Kidney (tissue), 22 donors: ENCODE measurements at places on chromosomes 2 and 18.

DNA sequence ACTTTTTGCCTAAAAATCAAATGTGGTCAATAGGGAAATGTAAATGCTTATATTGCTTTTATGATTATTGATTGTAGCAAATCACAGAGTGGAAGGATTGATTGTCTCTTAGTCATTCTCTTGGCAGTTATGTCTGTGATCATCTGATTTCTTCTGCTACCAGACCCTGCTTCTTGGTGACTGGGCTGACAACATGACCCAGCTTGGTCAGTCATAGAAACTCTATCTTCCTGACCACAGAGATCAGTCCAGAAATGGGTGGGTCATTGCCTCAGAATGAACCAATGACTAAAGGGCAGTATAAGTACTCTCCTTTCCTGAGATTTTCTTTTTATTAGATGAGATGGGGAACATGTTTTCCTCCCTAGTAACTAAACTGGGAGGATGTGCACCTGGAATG lies 87.6 kb downstream of the MAIP1 start:
- DNase-seq: no peak

DNA sequence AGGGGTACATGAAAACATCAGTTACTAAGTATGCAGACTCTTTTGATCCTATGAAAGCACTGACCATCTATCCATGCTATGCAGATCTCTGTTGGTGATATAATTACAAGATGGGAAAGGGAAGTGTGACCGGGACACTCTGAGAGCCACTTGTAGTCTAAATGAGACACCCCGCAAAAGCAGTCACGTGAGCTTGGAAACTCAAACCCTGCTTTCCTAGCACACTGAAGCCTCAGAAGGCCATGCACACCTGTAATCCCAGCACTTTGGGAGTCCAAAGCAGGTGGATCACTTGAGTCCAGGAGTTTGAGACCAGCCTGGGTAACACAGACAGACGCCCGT lies 137.5 kb downstream of the INO80D start:
- DNase-seq: no peak

- no peak for DNase-seq
Measured at GRCh38 chr2:65658881-65659280, 226.5 kb upstream of the SPRED2 start.

DNA sequence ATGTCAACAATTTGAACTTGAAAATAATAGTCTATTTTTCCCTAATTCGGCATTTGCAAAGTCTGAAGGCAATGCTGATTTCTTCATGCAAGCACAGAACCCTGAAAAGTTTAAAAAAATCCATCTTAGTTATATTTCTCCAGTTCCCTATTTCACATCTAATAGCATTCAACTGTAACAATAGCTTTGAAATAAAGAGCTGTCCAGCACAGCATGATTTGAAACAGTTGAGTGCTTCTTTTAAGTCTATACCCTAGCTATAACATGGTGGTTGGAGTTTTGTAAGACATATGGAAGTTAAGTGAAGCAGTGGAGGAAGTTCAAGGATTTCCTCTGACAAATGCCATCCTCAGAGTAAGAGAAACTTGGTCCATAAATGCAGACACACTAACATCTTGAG lies 691.9 kb downstream of the ERBB4 start:
- DNase-seq: no peak

DNA sequence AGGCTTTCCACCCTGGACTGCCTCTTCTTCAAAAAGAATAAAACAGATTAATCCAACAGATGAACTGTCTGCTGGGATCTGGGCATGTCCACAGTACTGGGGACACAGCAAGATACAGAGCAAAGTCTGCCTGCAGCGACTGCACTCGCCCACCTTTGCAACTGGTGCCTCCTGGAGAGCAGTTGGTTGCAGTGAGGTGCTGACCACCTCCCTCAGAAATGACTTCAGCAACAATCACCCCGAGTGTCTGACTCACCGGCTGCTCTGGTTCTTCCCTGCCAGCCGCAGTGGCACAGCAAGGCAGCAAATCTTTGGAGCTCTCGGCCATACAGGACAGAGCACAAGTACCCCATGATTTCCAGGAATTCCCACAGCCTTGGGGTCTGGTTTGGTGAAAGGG lies 179.7 kb downstream of the ANAPC1 start:
- peak; percentile 26 for DNase-seq

- DNase-seq: no peak
Measured at GRCh38 chr2:105795575-105795934, 50.8 kb downstream of the NCK2 start.

- DNase-seq: peak; percentile 45
Measured at GRCh38 chr2:12596771-12597170, 120.0 kb upstream of the TRIB2 start.

DNA sequence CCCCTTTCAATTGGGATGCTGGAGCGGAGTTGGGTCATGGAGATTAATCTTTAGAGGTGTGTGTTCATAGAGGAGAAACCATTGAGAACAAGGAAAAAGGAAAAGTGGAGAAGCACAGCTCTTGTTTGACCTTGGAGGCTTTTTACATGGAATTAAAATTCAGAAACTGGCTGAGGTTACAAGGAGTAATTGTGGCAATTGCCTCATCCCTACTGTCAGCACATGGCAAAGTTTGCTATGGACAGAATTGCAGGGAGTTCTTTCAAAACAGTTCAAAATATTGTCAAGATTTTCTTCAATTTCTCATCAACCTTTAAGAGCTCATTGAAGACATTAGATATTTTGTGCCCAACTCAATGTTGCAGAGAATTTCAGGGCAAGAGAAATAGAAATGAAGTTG lies 232.7 kb downstream of the SLC8A1 start:
- DNase-seq: no peak

DNA sequence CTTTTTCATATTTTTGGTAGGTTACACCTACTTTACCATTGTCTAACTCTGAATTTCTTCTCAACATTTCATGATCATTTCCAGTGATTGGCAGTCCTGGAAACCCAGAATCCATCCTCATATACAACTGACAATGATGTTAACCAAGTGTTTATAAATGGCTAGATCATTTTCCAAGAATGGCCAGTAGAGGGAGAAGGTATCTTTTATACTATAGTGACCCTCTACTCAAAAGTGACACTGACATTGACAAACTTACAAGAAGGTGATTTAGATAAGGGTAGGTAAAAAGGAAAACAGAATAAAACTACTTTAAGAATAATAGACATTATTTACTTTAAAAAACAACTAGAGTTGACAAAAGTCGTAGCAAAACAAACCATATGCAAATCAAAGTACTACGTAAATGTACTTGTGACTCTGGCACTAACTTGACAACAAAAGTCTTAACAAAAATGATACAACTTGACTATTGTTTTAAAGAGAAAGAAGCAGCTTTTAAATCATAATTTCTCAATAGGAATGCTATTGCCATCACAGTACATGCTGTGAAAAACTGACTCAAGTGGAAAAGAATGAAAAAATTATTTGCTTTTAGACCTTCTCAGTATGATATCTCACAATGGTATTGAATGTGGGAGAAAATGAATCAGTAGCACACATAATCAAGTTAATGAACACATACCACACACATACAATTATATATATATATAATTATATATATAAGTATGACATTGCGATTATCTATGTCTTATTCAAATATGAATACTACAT lies 76.6 kb upstream of the GRB14 start:
- no peak for DNase-seq

DNA sequence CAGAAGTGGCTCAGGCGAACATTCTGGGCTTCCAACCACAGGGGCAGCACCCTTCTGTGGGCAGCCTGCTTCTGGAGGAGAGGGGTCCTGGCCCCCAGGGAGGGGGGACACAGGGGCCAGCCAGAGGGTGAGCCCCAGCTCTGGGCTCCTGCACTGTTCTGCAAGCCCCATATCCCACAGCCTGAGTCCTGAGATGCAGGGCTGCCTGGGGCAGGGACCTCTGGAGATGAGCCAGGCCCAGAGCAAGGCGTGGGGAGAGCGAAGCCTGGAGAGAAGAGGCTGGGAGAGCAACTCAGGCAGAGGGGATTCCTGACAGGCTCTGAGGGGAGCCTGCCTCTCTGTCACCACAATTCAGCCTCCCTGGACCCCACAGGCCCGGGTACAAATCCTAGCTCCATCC lies 13.5 kb upstream of the PRSS56 start:
- peak; percentile 37 for DNase-seq

DNA sequence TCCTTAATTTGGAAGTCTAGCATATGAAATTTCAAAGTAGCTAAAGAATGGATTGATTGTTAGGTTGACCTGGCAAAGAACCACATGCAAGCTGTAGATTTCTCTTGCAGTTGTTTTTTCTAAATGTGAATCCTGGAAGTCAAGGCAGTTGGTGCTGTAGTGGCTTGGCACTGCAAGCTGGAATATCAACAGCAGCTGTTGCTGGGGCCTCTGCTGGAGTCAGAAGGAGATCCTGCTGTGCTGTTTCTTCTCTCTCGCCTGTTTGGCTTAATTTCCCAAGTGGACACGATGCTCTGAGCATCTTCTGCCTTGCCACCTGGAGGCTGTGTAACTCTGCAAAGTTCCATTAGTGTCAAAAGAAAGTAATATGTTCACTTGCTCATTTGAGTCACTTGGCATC lies 12.6 kb downstream of the PIK3C3 start:
- DNase-seq: no peak

GRCh38 chr18:6563896-6564295 lies 149.2 kb upstream of the L3MBTL4 start:
- no peak for DNase-seq

- DNase-seq: no peak
Measured at GRCh38 chr2:24785671-24786321, 7.4 kb downstream of the PTRHD1 start.

DNA sequence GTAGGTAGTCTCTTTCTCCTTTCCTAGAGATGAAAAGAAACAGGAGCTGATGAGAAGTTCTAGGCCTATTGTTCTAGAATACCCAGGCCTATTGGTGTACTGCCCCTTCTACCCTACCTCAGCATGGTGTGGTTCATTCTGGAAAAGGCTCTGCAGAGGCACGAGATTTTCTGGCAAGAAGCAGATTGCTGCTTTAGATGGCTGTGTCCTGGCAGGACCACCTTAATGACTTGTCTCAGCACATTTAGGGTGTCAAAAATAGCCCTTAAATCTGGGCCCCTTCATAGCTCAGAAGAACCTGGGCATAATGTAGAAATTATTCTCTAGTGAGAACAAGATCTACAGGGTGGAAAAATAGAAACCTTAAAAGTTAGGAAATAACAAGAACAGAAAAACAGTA lies 87.9 kb downstream of the BCL2L11 start:
- no peak for DNase-seq

DNA sequence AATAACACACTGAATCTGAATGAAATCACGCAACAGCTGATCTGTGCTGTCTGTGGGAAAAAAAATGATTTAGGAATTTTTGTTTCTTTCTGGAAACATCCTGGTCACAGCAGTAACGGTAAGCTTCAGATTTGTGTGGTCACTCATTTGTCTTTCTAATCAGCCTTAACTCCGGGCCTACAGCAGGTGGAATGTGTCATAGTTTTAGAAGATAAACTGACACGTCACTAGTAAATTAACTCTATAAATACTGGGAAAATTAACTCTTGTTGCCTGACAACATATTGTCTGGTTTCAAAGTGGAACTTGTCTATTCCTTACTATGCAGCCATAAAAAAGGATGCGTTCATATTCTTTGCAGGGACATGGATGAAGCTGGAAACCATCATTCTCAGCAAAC lies 58.1 kb upstream of the NCK2 start:
- no peak for DNase-seq

DNA sequence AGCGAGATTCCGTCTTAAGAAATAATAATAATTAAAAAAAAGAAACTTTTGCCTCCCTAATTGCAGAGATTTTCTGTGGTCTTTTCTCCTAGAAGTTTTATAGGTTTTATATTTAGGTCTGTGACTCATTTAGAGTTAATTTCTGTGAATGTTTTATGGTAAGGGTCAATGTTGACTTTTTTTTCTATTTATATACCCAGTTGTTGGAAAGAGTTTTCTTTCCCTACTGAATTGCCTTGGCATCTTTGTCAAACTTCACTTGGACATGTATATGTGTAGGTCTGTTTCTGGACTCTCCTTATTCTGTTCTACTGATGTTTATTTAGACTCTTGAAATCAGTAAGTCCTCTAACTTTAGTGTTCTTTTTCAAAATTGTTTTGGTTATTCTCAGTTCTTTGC lies 5.5 kb downstream of the ZNF512 start:
- DNase-seq: no peak

- no peak for DNase-seq
Measured at GRCh38 chr2:62343206-62343605, 147.3 kb downstream of the B3GNT2 start.

GRCh38 chr2:119548516-119549120 lies 4.4 kb downstream of the CFAP221 start:
- DNase-seq: no peak

- DNase-seq: no peak
Measured at GRCh38 chr18:74623047-74623816, 25.6 kb downstream of the ZNF407 start.

DNA sequence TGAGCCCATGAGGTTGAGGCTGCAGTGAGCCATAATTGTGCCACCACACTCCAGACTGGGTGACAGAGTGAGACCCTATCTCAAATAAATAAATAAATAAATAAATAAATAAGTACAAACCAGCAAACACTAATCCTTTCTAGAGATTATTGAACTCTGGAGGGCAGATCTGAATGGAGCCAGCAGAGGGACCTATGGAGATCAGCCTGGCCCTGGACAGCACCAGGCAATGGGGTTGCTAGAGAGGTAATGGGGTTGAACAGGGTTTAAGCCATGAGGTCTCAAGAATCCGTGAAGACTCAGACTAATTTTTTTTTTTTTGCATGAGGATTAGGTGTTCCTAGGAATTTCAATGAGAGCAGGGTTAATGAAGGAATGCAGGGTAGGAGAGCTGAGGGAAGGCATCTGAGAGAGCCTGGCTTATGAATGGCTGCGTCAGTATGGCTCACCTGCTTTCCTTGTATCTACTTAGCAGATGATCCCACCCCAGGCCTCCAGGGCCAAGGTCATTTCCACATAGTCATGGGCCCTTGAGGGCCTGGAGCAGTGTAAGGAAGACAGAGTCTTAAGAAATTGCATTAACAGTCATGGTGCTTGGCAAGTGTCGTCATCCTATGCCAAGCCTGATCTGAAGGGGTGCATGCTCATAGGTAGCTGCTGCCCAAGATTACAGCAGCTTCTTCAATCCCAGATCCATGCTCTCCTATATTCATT lies 34.6 kb upstream of the IL37 start:
- no peak for DNase-seq

GRCh38 chr2:176637142-176637485 lies 367.9 kb downstream of the MTX2 start:
- no peak for DNase-seq

DNA sequence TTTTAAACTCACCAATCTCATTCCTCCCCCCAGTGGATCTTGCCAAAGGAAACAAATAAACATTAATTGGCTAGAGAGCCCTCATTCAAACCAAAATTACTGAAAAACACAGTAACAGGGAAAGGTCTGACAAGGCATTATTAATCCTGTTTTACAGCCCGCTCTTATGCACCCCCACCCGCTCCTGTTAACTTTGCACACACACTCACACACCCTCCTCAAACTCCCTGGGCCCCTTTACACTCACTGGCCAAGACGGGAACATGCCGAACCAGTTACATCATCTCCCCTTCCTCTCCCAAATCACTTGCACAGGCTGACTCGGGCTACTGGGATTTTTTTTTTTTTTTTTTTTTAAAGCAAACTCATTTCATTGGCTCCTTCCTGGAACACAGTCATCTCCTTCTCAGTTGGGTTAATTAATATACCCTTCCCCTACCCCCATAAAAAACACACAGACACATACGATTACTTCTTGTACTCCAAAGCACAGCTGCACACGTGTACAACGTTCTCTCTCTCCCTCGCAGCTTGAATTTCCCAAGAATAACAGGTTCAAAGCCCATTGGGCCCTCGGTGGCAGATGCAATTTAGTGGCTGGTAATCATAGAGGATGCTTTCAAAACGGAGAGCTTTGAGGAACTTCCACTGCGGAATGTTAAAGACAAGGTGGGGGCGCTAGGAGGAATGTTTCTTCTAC lies 31.8 kb downstream of the KLF7 start:
- peak; percentile 92 for DNase-seq
